ENCODE measurements at places on chromosomes 1 and 21.

DNA sequence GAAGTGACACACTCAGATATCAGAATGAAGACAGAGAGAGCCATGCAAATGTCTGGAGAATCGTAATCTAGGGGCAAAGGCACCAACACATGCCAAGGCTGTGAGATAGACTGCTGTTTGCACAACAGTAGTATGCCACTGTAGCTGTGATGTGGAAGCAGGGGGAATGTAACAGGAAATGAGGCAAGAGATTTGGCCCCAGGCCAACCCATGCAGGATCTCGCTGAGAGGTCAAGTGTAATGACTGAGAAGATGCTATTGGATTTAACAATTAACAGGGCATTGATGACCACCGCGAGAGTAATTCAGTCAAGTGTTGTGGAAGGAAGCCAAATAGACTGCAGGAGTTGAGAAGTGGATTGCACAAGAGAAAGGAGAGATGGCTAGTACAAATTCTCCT is 107.3 kb upstream of the ST6GALNAC5 start:
- DNase-seq = no peak

DNA sequence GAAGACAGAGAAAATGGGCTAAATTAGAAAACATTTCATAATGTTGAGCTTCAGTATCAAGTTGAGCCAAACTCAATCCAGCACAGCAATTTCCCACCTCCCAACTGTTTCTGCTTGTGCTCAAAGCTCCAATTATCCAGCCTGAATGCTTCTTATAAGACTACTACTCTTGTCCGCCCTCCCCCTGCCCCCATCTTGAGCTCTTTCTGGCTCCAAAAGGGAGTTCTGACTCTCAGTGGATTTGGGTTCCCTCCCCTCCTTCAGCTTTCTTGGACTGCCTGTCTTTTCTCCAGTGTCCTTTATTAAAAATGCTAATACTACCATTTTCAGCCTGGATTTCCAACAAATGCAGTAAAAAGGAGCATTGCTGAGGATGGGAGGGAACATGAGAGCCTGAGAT is 174.8 kb downstream of the ASTN1 start:
- no peak for DNase-seq

DNA sequence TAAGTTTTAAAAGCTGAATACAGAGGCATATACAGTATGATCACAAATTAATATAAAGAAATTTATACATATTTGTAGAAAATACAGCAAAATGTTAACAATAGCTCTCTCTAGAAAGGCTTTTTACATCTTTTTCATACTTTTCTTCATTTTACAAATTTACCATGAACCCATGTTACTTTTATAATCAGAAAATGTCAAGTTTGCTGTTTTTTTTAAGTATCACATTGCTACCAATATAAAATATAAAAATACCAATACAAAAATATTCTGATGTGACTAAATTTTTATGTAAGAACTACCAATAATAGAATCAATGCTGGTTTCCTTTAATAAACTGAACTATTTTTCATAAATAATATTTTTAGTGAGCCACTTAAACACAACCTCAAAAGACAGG is 84.4 kb upstream of the TTC39A start:
- DNase-seq = no peak

GRCh38 chr1:202090994-202091393 is 31.7 kb upstream of the GPR37L1 start:
- DNase-seq = no peak

DNA sequence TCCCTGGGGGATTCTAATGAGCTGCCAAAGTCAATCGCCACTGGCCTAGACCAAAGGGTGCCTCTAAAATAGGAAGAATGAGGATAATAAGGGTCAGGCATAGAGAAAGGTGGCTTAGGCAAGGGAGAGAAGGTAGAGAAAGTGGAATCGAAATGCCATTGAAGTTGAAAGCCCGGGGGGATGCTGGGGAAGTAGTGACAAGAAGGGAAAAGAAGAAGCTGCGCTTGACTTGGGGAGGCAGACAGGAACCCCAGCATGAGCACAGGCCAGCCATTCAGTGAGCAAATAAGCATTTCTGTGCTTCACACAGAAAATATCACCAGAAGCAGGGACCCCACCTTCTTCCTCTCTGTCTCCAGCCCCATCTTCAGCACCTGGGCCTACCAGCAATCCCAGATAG is 1.5 kb downstream of the CD2 start:
- no peak for DNase-seq

DNA sequence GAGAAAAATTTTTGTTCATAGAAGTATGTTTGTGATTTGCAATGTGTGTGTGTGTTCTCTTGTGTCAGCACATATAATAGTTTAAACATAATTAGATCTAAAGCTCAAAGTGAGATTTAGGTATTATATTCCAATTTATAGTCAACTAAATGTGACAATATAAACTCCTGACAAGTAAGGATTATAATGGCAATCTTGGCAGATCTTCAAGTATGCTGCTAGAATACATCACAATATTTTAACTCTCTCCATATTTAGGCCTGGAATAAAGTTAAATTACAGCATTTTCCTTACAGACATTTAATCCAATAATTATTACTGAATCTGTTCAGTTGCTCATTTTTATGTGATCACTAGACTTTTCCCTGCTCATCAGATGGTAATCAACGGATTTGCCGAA is 65.8 kb downstream of the LYPLAL1 start:
- DNase-seq = no peak

DNA sequence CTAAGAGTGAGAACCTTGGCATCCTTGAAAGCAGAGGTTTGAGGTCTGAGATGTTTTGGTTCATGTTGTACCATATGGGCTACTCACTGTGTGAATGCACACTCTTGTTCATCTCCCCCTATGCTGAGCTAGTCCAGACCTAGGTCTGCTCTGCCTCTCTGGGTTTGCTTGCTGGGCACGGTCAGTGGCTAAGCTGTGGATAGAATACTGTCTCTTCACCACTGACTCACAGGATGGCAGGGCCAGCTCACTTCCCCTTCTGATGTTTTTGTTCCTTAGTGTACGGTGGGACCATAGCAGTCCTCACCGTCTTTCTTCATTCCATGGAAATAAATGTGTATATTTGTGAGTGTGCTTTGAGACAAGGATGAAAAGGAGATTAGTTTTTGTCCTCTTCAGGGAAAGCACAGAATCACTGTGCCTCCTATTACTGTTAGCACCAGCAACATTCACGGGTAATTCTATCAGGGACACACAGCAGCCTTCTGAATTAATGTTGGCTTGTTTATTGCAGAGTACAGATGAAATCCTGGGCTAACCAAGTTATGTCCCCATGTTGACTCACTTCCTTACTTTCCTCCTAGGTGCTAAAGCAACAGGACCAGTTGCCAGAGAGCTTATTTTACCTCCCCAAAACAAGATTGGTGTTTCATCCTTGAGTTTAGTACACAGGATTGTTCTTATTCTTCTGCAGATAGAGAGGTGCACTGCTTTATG is 56.9 kb upstream of the IVNS1ABP start:
- DNase-seq = no peak

GRCh38 chr1:110587906-110588305 is 18.3 kb downstream of the KCNA2 start:
- no peak for DNase-seq

GRCh38 chr1:152160576-152160975 is 1.5 kb upstream of the RPTN start:
- no peak for DNase-seq

DNA sequence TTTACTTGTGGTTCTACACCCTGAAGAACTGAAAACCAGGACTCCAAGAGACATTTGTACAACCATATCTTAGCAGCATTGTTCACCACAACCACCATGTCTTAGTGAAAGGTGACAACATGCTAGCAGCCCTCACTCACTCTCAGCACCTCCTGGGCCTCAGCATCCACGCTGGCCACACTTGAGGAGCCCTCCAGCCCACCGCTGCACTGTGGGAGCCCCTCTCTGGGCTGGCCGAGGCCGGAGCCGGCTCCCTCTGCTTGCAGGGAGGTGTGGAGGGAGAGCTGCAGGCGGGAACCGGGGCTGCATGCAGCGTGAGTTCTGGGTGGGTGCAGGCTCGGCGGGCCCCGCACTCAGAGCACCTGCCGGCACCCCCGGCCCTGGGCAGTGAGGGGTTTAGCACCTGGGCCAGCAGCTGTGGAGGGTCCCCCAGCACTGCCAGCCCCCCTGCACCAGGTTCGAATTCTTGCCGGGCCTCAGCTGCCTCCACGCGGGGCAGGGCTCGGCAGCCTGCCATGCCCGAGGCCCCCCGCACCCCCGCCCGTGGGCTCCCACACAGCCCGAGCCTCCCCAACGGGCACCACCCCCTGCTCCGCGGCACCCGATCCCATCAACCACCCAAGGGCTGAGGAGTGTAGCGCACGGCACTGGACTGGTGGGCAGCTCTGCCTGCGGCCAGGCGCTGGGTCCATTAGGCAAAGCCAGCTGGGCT is 9.2 kb downstream of the C1orf159 start:
- no peak for DNase-seq

DNA sequence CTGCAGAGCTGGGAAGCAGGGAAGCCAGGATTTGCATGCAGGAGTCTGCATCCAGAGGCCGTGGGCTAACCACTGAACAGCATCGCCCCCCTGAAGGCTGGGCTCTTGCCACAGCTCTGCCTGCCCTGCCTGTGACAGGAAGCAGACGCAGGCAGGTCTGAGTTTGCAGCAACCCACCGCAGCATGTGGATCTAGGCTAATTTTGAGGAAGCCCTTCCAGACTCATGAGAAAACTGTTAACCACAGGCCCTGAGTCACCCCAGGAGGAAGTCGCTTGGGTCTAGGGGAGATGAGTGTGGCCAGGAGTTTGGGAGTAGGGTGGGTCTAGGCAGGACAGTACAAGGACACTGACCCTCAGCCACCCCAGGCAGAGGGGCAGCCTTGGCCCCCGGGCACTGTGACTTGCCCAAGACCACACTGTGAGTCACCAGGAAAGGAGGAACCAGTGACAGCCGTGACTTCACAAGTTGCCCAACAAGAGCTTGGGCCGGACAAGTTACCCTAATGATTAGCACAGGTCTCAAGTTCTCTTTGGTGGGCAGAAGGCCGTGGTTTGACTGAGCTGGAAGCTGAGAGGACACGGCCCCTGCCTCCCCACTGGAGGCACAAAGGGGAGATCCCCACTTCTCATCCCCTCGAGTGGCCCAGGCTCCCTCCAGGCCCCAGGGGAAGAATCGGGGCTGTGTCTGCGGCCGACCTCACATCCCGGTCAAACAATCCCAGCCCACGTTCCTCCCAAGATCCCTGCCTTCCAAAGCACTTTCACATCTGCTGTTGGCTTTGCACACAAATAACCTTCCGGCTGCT is 826 bp downstream of the LAPTM5 start:
- DNase-seq = peak; percentile 68

- DNase-seq = no peak
Observed at GRCh38 chr1:48099072-48099773, 102.0 kb upstream of the TRABD2B start.

- DNase-seq = no peak
Observed at GRCh38 chr1:222048094-222048595, 306.3 kb upstream of the DUSP10 start.

GRCh38 chr1:9361630-9362260 is 69.1 kb downstream of the SPSB1 start:
- no peak for DNase-seq

DNA sequence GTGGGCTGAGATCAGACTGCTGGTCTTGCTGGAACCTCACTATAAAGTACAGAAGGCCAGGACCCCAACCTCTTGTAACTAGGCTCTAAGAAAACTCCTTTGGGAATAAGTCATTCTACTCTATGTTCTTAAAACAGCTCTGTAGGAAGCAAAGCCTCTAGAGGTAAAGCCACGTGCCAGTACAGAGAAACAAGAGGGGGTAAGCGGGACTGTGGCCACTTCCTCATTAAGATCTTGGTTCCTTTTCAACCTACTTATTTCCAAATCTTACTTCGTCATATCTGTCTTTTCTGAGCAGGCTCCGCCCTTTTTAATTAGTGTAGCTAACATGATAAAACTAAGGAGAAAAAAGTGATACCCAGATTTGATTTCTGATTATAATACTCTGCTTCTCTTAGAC is 3.8 kb downstream of the NCSTN start:
- no peak for DNase-seq

- no peak for DNase-seq
Observed at GRCh38 chr1:218368686-218369085, 23.6 kb downstream of the TGFB2 start.

DNA sequence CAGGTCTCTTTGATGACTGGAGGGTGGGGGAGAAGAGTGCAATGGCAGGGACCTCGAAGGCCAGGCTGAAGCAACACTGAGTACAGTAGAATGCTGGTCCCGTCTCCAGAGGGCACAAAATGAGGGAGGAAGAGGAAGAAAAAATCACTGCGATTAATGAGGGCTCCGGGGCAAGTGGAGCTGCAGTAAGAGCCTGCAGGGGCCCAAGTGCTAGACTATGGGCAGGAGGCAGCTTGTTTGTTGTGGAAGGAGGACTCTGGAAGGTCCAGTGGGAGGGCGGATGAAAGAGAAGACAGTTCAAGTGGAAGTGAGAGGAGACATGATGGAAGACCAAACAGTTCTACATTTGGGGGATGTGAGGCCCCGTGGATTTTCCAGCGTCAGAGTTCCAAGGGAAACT is 17.4 kb downstream of the TMCC2 start:
- DNase-seq = no peak

DNA sequence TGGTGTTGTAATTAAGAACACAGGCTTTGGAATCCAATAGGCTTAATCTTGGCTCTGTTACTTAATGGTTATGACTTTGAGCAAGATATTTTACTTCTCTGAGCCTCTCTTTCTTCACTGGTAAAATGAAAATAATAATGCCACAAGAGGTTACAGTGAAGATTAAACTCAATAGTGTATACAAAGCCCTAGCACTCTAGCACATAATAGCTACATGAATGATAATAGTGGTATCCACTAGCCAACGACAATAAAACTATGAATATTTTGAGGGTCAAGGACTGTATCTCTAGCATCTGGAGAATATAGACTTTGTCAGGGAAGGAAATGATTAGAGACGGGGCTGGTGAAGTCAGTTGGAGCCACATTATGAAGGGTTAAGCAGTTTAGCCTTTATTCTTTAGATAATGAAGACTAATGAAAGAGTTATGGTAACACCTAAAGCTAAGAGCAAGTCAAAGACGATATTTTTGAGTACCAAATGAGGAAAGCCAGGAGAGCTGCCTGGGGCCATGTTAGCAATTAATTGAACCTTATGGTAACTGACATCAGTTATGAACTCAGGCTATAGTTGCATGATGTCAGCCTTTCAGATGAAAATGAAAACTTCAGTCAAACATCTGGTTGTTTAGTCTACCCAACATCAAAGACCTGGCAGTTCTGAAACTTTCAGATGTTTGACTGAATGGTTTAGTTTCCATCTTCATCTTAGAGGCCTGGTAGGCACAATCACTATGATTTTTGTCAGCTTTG is 32.8 kb upstream of the RNF11 start:
- no peak for DNase-seq
